ENCODE measurements at places on chromosomes 12 and 14. TPM values are rescaled to one million over a fixed set of nuclear protein-coding genes. Genes with fewer than 3 reads are reported as not detected.

Gene MANSC1
- total RNA-seq: 10.9 TPM

Gene PAPLN
- total RNA-seq: 3.0 TPM

Gene ANHX
- not detected for total RNA-seq

Gene OAS1
- total RNA-seq: 7.8 TPM

Gene CCDC60
- not detected for total RNA-seq

Gene DNAJC22
- 1.6 TPM for total RNA-seq

Gene RCOR1
- 12.5 TPM for total RNA-seq

Gene CLEC12A
- total RNA-seq: not detected

Gene AICDA
- not detected for total RNA-seq

Gene SSPN
- total RNA-seq: 9.3 TPM

Gene RHOJ
- total RNA-seq: 7.4 TPM

Gene KRT80
- 0.25 TPM for total RNA-seq

Gene OR4E2
- total RNA-seq: not detected

Gene PROX2
- not detected for total RNA-seq

Gene VAMP1
- 26.6 TPM for total RNA-seq

Gene C14orf132
- total RNA-seq: 25.5 TPM

GRCh38 chr12:64943686-64944085 is 119.2 kb downstream of the TBC1D30 start:
- peak; percentile 5 for DNase-seq

GRCh38 chr14:87623616-87624015 is 369.4 kb downstream of the GALC start:
- no peak for DNase-seq

GRCh38 chr12:66708704-66709456 is 30.0 kb upstream of the GRIP1 start:
- peak; percentile 25 for DNase-seq

- DNase-seq: no peak
These were observed 244.4 kb downstream of the ATXN7L3B start for GRCh38 chr12:74781991-74782485.

- DNase-seq: peak; percentile 92
These were observed at the start of gene LTBR for GRCh38 chr12:6383572-6384498. Gene LTBR (plus strand): TSS chr12:6384162. CDS start chr12:6384359, 197 bp downstream.

DNA sequence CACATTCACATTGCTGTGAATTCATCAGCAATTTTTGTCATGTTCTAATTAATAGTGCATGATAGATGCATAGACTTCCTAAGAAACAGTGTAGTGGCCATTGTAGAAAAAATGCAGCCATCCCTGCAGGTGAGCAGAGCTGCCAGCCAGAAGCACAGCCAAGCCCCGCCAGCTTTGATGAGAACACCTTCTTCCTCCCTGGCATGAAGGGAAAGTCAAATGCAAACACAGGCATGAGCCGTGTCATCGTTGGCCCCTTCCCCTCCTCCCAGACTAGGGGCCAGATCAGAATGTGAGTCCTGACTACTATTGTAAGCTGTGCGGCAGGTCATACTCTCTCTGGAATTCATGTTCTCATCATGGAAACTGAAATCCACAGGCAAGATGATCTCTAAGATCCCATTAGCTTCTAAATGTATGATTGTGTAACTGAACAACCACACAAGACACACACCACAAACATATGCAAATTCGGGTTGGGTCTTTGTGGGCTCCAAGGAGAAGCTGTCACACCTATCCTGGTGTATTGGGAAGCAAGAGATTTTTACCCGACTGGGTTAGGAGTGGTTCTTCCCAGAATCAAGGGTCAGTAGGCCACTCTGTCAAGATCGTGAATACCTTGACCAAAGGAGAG is 2.8 kb upstream of the AQP2 start:
- no peak for DNase-seq

- DNase-seq: no peak
These were observed 174.5 kb upstream of the NPAS3 start for GRCh38 chr14:32764131-32764530.

DNA sequence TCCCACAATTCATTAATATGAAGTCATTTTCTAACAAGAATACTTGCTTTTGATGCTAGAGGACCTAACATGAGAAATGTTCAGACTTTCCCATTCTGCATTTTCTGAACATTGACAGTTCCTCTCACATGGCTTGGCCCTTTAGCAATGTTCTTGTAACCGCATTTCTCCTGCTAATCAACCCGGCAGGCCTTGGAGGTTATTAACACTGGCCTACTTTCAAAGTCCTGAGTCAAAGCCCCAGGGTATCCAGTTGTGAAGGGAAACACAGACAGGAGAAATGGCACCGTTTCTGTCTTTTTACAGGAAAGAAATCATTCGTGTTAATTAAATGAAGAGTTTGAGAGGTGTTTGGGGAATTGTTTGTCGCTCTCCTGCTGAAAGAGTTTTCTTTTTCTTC is 446.5 kb upstream of the MIS18BP1 start:
- no peak for DNase-seq

DNA sequence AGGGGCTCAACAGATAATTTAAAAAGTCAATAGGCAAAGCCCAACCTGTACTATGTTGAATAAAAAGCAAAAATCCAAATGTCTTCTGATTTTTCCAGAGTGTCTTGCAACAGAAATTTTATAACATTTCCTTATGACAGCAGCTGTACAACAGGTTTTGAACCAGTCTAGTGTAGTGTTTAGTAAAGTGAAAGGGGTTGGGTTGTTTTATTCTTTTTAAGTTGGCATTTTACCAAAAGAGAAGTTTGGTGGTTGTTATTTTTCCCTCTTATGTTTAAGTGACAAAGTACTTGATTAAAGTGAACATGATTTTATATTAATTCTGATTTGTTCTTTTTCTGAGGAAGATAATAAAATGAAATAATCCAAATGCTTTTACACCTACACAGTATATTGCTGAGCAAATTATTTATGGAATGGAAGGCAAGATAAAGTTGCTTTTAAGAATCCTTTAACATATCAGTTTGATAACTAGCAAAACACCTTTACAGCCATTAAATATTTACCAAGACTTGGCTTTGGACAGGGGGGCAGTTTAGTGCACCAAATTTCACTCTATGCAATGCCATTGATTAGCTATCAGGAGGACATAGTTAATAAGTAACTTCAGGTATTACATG is 128.9 kb downstream of the FOXA1 start:
- no peak for DNase-seq

GRCh38 chr12:104452087-104452486 is 4.7 kb upstream of the CHST11 start:
- no peak for DNase-seq

DNA sequence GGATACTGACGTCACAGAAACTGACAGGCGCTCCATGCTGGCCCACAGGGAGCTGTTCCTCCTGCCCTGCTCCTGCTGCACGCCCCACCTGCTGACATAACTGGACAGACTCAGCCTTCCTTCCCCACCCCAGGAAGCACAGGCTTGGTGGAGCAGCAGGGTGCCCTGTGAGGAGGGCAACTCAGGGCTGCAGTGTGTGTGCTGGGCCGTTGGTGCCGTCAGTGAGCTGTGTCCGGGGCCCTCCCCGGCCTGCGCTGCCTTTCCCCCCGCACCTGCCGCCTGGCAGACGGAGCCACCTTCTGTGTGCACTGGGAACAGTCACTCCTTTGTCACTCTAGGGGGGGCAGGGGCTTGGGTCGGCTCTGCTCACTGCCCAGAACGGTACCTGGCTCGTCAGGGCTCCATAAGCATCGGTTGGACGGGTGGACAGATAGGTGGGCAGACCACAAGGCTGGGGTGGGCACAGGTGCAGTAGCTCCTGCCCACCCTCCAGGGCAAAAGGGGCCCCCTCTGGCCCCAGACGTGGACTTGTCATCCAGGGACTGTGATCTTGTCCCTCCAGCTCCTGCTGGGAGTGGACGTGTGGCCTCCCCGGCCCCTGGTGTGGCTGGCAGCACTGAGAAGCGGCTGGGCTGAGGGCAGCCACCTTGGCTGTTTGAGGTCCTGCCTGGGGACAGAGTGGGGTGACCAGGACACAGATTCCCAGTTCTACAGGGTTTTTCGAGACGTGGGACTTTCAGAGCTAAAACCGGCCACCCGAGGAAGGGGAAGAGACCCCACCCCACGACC is 32.8 kb downstream of the FBRSL1 start:
- no peak for DNase-seq

DNA sequence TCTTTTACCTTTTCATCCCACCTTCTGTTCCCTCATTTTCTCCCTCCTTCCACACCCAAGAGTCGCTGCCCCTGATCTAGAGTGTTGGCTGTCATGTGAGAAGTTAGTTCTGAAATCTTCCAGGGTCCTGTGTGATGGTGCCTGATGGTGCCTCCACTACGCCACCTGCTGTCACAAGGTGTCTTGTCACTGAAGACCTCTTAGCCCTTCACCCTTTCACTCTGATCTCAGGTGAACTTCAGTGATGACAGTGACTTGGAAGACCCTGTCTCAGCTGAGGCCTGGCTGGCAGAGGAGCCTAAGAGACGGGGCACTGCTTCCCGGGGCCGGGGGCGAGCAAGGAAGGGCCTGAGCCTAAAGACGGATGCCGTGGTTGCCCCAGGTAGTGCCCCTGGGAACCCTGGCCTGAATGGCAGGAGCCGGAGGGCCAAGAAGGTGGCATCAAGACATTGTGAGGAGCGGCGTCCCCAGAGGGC is 7.6 kb upstream of the PFDN5 start:
- DNase-seq: peak; percentile 72

DNA sequence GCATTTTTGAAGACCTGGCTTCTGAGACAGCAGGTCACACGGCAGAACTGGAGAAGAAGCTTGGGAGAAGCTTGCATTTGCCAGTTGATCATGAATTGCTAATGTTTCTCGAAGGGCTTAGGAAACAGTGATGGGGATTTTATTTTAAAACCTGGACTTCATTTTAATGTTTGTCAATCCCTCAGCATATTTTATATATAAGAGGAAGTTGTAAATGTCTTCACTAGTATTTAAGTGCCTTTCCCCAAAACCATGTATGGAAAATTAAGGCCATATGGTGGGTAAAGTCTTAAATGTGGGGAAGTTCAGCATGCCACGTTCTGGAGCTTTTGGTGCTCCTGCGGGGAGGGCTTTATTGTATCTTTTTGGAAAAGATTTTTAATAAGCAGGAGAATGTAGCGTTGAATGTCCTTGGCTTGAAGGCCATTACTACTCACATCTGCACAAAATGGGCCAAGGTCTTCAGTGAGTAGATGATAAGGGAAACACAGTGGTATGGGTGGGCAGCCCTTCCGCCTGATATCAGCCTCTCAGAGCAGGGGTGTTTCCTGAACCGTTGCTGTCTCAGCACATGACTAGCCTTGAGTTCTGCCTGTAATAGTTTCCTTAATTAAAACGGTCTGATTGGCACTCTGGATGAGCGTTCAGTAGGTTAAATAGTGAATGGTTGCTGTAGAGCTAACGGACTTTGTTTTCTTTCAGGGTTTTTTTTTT is 511.4 kb downstream of the PCNX1 start:
- DNase-seq: no peak

- DNase-seq: no peak
These were observed 79.3 kb upstream of the TSPAN8 start for GRCh38 chr12:71237128-71237527.

DNA sequence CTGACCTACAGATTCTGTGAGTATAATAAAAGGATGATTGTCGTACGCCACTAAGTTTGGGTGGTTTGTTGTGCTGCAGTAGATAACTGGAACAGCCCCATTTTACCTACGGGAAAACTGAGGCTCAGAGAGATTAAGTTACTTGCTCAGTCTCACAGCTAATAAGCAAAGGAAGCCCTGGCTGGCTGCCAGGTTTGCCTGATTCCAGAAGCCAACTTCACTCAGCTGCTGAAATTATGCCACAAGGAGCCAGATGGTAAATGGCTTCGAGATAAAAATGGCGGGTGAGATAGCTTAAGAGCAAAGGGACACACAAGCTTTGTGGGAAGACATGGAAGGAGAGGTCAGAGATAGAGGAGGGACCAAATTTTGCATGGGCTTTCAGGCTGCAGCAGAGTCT is 191.5 kb upstream of the NOS1 start:
- DNase-seq: no peak

GRCh38 chr12:124625867-124626675 is 58.7 kb upstream of the NCOR2 start:
- DNase-seq: peak; percentile 89

- DNase-seq: peak; percentile 69
These were observed 76.0 kb downstream of the KCNK13 start for GRCh38 chr14:90137807-90138206.

GRCh38 chr14:34668111-34668510 is 38.2 kb upstream of the SNX6 start:
- no peak for DNase-seq

- peak; percentile 93 for DNase-seq
These were observed 5.2 kb upstream of the KRT85 start for GRCh38 chr12:52372216-52373154.

DNA sequence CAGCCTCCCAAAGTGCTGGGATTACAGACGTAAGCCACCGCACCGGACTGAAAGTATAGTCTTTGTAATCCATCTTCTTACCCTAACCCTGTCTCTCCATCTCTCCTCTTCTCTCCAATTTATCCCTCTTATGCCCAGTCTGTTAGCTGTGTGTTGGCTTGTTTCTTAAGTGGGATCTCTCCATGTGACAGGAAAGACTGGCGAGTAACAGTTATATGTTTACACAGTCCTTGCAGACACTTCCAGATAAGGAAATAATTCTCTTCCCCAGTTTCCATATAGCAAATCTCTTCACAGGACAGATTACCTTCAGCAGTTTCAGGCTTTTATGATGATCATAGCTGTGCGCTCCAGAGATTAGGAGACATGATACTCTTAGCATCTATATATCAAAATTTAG is 16.0 kb upstream of the DIP2B start:
- DNase-seq: no peak

GRCh38 chr12:82660541-82661325 is 26.0 kb upstream of the TMTC2 start:
- DNase-seq: no peak

DNA sequence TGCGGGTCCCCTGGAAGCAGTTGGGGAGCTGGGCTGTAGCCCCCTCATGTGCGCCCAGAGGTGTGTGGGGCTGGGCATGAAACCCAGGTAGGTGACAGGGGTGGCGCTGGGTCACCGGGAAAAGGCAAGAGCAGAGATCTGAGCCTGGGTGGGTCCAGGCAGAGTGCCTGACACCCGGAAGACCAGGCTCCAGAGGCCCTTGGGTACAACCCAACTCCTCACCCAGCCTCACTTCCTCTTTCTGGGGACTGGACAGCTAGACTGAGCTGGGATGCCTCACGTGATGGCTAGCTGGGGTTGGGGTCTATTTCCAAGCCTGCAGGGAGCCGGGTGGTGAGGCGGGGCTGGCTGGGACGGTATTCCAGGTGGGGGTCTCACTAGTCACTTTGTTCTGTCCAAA is 16.3 kb upstream of the CYP46A1 start:
- no peak for DNase-seq

- no peak for DNase-seq
These were observed 223.7 kb downstream of the ZFP36L1 start for GRCh38 chr14:68568907-68569897.

- DNase-seq: peak; percentile 7
These were observed 9.5 kb upstream of the PRKD1 start for GRCh38 chr14:29937116-29937515.

DNA sequence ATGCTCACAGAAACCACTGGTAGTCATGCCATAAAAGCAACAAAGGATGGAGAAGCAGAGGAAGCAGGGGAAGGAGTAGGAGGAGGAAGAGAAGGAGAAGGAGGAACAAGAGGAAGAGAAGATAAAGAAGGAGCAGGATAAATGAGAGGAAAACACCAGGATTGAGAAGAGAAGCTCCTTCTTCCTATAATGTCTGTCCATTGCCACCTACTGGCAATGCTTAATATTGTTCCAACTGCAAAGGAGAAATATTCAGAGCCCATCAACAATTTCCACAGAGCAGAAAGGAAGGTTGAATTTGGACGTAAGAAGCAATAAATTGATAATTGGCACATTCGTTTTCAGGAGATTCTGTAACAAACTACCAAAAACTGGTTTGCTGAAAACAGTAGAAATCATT is 898.4 kb downstream of the SLC16A7 start:
- peak; percentile 76 for DNase-seq

GRCh38 chr14:21414137-21414631 is 30.4 kb upstream of the SUPT16H start:
- no peak for DNase-seq
